ENCODE measurements at places on chromosomes 13 and 19. TPM values are rescaled to one million over a fixed set of nuclear protein-coding genes. Genes with fewer than 3 reads are reported as not detected.

Gene ZSCAN5A
- total RNA-seq = 8.6 TPM

Gene RXFP2
- total RNA-seq = not detected

Gene ELSPBP1
- total RNA-seq = not detected

Gene EPSTI1
- total RNA-seq = 150 TPM

- DNase-seq = no peak
Measured at GRCh38 chr19:13652810-13653590, 111.3 kb upstream of the MRI1 start.

GRCh38 chr13:41061914-41062837, 867 bp downstream of the WBP4 start:
- no peak for DNase-seq

- DNase-seq = no peak
Measured at GRCh38 chr19:34317311-34317927, 47.6 kb upstream of the GPI start.

DNA sequence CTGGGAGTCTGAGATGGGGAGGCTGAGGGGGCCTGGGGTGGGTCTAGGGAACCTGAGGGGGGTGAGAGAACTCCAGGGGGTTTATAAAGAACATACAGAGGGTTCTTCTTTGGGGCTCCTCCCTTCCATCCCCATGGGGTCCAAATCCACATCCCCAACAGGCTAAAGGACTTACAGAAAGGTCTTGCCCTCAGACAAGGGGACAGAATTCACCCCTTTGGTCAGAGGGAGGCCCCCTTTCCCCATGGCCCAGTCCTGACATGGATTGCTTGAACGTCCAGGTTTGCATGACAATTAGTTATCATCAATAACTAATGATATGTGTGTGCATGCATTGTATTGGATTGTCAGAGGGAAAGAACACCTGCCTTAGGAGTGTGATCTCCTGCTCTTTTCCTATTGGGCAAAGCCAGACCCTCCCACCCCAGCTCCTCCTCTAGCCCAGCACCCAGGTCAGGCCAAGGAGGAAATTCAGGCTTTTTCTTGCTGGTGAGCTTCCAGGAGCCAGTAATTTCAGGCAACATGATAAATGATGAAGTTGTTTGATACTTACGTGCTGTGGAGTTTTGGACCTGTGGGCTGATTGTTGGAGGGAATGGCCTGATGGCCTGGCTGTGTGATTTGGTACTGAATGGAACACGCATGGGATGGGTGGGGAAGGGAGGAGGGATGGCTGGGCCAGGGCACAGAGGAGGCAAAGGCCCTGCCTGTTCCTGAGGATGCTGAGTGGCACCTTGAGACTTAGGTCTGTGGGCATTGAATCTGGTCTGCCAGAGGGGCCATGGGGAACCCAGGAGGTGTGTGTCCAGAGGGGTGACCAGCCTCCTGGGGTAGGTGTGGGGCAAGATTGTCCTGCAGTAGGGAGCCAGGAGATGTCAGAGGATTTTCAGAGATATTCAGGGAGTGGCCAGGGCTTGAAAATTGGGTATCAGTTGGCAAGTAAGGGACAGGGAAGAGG, 1.1 kb downstream of the KLHL26 start:
- DNase-seq = no peak

- no peak for DNase-seq
Measured at GRCh38 chr13:75345193-75345592, 136.8 kb downstream of the TBC1D4 start.

DNA sequence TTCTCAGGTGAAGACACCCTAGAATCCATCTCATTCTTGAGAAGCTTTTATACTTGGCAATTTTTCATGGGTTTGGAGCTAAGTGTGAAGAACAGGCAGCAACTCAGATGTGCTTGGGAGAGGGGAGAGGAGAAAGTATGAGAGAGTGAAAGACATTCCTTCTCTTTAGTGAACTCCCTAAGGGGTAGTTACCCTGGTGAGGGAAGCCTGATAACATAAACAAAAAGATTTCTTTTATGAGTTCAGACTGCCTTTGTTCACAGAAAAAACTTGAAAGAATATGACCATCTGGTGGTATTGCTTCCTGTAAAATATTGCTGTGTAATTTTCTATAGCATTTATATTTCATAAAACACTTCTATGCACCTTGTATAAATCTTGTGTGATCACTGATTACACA, at the start of gene STOML3:
TSS of gene STOML3 (minus strand) at position 139 of the 400 bp plus-strand sequence. CDS start at position 29, 110 bp downstream.
- no peak for DNase-seq

DNA sequence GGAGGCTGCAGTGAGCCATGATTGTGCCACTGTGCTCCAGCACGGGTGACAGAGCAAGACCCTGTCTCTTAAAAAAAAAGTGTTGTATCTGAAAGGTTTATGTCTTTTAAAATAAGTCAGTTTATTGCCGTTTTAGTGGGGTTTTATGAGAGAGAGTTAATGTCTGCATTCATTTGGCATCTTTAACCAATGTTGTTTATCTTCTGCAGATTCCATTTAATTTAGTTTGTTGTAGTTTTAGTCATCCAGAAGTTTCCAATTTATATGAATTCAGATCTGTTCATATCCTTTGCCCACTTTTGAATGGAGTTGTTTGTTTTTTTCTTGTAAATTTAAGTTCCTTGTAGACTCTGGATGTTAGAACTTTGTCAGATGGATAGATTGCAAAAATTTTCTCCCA, 36.7 kb upstream of the LPAR6 start:
- no peak for DNase-seq

DNA sequence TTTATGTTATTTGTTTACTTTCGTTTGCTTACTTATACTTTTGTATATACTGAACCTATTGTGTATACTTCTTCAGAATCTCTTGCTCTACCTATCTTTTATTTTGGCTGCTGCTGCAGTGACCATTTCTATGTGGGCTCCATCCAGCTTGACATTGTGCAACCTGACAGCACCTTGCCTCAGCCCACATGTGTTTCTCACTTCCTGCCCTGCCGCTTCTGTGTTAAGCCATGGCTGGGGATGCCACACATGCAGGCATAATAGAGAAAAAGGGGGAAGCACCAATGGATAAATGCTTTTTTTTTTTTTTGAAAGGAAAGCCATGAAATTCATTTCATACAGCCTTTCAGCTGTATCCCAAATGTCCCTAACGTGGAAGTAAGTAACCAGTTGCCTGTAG, 147.6 kb downstream of the RBM26 start:
- no peak for DNase-seq

DNA sequence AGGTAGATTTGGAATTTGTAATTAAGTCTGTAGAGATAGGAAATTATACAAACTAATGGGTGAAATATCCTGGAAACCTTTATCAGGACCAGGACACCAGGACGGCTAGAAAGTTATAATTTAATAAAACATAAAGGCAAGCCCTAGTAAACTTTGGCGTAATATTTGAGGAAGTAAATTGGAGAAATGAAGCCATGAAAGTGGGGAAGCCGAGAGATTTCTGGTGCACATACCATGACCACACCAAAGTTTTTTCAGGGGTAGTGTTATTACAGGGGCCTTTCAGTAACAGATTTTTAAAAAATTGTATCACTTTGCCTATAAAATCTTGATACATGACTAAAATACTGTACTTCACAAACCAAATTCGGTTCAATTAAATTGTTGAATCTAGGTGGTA, 54.7 kb upstream of the URAD start:
- DNase-seq = no peak

DNA sequence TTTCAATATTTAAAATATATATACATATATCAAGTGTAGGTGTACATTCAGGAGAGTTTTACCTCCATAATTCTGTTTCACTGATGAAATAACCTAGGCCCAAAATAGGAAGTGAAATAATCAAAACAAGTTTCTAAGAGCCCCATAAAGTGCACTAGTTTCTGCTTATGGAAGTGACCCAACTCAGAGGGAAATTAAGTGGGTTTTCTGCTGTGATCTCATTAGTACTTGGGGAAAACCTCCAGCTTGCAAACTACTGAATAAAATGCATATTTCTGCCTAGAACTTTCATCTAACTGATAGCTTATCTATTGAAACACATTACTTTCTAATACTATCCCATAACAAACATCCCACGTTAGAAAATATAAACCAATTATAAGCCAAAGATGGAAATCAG, 45.4 kb upstream of the MIR17HG start:
- DNase-seq = no peak

- no peak for DNase-seq
Measured at GRCh38 chr19:14379294-14380065, 1.8 kb upstream of the ADGRE5 start.

DNA sequence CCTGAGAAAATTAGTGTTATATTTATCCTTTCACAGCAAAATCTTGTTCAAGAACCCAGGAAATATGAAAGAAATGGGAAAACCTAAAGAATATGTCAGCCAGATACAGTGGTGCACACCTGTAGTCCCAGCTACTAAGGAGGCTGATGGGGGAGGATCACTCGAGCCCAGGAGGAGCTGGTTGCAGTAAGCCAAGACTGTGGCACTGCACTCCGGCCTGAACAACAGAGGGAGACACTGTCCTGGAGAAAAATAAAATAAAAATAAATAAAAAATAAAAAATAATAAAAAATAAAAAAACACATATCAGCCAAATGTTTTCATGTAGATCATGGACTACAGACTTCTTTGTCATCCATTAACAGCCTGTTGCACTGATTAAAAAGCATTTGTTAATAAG, 244.8 kb upstream of the KLHL1 start:
- no peak for DNase-seq

DNA sequence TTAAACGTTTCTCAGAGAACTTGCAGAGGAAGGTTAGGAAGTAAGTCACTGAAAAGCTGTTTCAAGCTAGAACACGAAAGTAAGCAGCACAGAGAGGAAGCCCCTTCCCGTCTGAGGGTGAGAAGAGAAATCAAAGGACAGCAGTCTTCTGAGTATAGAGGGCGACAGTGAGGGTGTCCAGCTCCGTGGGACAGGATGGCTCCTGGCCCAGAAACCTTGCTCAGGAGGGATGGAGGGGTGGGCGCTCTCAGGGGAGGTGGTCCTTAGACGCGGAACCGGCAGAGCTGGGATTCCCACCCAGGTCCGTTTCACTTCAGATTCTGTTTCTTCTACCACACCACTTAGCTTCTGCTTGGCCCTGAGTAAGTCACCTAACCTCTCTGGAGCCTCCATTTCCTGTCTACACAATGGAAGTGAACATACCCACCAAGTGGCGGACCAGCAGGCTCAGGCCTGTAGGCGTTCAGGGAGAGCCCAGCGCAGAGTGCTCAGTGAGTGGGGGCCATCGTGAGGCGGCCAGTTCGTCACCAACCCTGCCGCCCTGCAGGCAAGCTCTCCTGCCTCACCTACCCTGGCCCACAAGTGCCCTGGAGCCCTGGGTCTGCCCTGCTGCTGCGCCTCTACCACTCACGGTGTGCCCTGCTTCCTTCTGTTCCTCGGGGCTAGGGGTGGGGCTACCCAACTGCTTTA, 5.5 kb upstream of the RSPH6A start:
- no peak for DNase-seq

- DNase-seq = no peak
Measured at GRCh38 chr19:5290336-5291262, 50.0 kb downstream of the PTPRS start.

GRCh38 chr13:74077792-74078191, 56.4 kb downstream of the KLF12 start:
- DNase-seq = no peak

DNA sequence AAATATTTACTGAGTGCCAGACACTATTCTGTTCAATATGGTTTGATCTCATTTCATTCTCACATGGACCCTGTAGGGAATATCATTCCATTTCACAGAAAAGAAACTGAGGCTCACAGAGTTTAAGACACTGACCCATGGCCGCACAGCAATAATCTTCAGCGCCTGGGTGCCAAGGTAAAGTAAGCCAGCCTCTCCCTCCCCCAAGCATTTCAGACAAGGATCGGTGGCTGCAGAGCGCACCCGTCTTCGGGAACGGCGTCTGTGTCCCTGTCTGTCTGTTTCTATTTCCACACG, 4.3 kb upstream of the PDE4A start:
- no peak for DNase-seq

DNA sequence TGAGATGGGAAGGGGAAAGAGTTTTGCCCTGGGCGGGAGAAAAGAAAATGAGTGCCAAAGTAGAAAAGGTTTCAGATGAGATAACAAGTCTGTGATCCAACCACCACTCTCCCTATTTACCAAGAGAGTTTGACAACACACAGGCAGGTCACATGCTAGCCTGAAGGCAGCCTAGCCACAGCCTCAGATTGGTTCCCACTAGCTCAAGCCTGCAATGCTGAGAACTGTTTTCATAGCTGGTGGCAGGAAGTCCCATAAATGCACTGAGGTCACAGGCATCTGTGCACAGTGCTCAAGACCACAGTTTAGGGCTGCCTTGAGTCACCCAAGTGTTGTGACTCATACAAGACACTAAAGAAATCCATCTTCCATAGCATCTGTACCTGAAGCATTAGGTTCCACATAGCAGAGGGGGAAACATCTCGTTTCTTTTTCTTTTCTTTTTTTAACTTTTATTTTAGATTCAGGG, 18.5 kb upstream of the POP4 start:
- peak; percentile 96 for DNase-seq

DNA sequence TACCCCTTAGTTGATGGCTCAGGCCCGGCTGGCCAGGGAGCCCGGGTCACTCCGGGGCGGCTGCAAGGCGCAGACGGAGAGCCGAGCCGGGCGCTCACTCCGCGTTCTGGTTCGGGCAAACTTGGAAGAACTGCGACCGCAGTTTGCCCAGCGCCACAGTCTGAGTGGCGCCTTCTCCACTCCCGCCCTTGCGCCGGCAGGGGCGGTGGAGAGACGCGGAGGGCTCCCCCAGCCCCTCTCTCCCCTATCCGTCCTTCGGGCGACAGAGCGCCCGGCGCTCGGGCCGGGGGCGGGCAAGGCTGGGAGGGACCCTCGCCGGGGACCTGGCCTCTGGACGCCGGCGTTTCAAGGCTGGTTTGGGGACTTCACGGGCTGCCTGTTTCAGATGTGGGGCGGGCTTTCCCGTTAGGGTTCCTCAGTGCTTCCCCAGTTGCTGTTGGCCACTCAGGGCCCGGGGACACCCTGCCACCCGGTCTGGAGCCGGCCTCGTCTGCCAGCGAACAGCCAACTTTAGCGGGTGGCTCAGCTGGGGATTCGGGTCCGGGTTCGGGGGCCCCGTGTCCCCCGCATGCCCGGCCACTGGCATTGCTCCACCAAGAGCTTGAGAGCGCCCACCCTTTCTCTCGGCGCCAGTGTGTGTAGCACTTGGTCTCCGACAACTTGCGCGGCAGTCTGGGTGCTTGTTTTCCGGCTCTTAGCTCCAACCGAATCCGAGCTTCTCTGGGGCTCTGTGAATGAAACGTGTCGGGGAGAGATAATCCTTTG, 1.5 kb downstream of the GPC6 start:
- no peak for DNase-seq

GRCh38 chr13:27967203-27967735, 1.8 kb downstream of the CDX2 start:
- no peak for DNase-seq

- no peak for DNase-seq
Measured at GRCh38 chr13:24861617-24862362, 97.8 kb downstream of the RNF17 start.
